NCI-H226 (cell line): ENCODE measurements at places on chromosomes 6 and 20.

- no peak for DNase-seq
These were observed 3.8 kb downstream of the HSP90AB1 start for GRCh38 chr6:44250718-44251123.

DNA sequence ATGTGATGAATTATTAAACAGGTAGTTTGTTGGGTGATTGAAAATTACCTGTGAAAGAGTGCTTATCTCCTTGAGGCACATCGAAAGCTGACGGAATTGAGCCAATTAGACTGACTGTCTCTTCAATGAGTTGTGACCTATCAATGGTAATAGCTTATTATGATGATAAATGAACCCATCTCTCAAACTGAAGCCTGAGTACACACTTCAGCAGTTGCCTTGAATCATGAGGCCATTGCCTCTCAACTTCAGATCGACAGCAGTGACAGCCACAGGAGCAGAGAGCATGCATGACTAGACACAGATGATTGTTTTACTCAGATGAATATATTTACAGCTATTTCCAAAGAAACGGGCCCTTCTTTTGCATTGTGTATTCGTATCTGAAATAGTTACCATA is 323.9 kb downstream of the LAMA2 start:
- DNase-seq, result no peak

- no peak for DNase-seq
These were observed 36.1 kb downstream of the NCR2 start for GRCh38 chr6:41371461-41371991.

DNA sequence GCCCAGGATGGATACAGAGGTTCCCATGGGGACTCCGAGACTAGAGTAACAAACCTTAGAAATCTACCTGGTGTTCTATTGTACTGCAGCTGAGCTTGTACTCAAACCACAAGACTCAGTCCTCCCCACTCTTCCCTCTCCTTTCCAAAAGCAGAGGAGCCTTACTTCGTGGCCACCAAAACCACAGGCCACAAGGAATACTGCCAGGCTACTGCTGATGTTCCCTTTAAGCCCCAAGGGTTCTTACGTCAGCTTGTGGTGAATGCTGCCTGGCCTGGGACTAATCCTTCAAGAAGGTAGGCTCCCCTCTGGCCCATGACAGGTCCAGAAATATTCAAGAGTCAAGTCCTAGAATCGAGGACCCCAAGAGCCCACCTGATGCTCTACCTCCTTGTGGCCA is 10.5 kb upstream of the DEFB128 start:
- DNase-seq, result no peak

DNA sequence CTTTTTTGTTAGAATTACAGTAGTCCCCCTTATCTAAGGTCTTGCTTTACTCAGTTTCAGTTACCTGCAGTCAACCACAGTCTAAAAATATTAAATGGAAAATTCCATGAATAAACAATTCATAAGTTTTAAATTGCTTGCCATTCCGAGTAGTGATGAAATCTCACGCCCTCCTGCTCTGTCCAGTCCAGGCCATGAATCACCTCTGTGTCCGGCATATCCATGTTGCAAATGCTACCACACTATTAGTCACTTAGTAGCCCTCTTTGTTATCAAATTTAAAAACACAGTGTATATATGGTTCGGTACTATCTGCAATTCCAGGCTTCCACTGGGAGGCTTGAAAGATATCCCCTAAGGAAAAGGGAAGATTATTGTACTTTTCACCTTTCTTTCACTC is 164.6 kb upstream of the FAM83B start:
- peak; percentile 87 for DNase-seq

DNA sequence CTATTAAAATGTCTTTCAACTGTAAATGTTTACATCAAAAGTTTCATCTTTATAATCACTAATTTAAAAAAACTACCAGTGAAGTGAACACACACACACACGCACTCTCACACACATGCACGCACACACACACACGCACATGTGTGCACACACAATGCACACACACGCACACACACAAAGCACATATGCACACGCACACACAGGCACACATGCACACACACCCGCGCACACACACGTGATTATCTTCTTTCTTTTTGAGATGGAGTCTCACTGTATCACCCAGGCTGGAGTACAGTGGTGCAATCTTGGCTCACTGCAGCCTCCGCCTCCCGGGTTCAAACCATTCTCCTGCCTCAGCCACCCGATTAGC is 80.0 kb upstream of the FRMD1 start:
- no peak for DNase-seq

GRCh38 chr6:134701301-134701700 is 248.6 kb downstream of the ALDH8A1 start:
- DNase-seq, result no peak

DNA sequence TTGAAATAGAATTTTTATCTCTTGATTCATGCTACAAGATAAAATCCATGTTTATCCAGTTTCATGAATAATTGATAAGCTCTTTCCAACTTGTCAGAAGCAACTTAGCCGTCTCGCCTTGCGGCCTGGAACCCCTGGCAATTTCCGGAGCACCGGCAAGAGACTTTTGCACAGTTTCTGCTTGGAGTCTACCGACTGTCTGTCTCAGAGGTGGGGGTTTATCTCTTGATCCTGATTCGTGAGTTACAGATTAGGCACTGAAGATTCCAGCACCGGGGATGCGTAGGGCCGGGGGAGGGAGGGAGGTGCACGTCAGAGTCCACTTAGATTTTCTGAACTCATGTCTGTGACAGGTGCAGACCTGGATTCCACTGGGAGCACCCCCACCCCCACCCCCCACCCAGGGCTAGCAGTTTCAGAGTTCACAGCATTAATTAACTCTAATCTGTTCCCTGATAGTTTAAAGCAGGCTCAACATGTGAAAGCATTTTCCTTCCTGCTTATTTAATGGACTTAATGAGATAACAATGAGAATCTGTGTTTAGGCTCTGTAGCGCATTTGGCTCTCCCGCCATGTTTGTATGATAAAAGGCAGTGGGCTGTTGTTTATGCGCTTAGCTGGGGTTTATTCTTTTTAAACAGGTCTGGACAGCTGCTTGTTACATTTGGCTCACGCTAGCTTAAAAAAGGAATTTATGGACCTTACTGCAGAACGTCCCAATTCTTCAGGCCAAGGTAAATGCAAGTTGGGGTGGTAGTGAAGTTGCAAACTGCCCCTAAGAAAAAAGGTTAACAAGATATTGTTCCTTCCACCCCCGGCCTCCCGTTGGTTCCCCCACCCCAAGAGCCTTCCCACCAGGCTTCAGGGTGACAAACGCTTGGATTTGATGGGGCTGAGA is 8.1 kb upstream of the APCDD1L start:
- DNase-seq, result peak; percentile 82

- DNase-seq, result no peak
These were observed 96.8 kb downstream of the CDH26 start for GRCh38 chr20:60054716-60055634.

- no peak for DNase-seq
These were observed 174.2 kb upstream of the ECI2 start for GRCh38 chr6:4309540-4309939.

- DNase-seq, result no peak
These were observed 66.9 kb downstream of the COL19A1 start for GRCh38 chr6:69933239-69933638.

DNA sequence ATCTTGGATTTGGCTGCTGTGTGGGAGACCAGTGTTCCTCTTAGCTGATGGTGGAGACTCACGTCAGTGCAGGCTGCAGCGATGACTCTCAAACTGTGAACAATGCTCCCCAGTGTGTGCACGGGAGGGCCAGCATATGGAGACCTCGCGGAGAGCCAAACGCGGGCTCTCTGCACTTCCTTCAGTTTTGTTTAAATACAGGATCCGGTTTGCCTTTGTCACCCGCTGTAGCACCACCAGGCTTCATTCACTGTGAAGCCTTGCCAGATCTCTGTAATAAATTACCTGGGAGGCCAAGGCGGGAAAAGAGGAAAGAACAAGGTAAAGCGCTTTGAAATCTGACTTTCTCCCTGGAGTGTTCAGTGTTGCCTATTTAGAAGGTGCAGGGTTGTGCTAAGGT is 30.7 kb upstream of the TMEM14A start:
- DNase-seq, result no peak

GRCh38 chr6:151679081-151679480 is 128.4 kb upstream of the ESR1 start:
- no peak for DNase-seq

DNA sequence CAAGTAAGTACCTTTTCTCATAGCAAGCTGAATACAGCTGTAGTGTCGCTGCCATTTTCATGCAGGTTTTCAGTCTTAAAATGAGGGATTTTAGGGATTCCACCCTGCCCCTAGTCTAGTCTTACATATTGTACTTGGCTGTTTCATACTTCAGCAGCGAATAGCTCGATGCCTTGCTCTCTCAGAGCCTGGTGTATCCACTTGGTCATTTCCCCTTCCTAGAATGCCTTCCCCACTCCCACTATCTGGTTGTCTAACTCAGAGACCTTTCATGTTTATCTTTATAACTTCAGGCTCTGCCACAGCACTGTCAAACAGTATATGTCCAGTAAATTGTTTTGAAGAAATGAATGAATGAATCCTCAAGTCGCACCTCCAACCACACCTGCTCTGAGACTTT is 21.1 kb upstream of the IPCEF1 start:
- no peak for DNase-seq

GRCh38 chr6:75526502-75527127 is 33.0 kb upstream of the FILIP1 start:
- peak; percentile 36 for DNase-seq

DNA sequence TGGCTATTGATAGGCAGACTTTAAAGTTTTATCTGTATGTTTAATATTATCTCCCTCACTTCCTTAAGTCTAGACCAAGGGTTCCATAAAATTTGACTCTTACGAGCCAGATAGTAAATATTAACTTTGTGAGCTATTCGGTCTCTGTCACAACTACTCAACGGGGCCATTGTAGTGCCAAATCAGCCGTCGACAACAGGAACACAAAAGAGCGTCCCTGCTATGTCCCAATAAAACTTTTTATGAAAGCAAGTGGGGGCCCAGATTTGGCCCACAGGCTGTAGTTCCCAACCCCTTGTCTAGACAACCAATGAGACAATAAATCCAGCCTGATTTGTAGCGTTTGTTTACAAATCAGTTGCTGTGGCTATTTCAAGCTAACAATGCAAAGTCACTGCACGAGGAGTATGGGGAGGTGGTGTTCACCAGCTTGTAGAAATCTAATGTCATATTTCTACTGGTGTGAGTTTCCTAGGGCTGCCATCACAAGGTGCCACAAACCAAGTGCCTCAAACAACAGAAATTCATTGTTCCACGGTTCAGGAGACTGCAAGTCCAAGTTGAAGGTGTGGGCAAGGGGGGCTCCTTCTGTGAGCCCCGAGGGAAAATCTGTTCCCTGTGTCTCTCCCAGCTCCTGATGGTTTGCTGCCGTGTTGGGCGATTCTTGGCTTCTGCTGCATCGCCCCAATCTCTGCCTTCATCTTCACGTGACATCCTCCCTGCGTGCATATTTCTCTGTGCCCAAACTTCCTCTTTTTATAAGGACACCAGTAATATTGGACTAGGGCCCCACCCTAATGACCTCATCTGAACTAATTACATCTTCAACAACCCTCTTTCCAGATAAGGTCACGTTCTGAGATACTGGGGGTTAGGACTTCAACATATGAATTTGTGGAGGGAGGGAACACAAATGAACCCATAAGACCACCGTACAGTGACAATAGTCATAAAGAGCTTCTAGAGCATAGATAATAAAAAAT is 356.0 kb upstream of the JARID2 start:
- DNase-seq, result no peak

DNA sequence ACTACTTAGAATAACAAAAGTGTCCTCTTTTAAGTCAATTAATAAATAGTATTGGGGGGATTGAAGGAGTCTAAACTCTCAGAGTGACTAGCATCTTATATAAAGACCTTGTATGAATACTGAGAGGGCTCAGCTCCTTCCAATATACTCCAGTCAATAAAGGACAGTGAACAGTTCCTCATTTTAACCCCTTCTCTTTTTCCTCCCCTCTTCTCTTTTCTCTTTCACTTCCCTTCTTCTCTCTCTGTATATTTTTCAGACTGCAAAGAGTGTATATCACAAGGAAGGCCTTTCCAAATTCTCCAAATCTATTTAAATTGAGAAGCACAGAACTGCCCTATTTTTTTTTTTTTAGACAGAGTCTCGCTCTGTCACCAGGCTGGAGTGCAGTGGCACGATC is 99.5 kb downstream of the CD164 start:
- no peak for DNase-seq

GRCh38 chr6:7617801-7618764 is 28.1 kb downstream of the SNRNP48 start:
- DNase-seq, result peak; percentile 11

- no peak for DNase-seq
These were observed 532.3 kb downstream of the MAFB start for GRCh38 chr20:40156600-40157317.

- peak; percentile 92 for DNase-seq
These were observed 202.7 kb upstream of the MARCKS start for GRCh38 chr6:113654396-113654795.

DNA sequence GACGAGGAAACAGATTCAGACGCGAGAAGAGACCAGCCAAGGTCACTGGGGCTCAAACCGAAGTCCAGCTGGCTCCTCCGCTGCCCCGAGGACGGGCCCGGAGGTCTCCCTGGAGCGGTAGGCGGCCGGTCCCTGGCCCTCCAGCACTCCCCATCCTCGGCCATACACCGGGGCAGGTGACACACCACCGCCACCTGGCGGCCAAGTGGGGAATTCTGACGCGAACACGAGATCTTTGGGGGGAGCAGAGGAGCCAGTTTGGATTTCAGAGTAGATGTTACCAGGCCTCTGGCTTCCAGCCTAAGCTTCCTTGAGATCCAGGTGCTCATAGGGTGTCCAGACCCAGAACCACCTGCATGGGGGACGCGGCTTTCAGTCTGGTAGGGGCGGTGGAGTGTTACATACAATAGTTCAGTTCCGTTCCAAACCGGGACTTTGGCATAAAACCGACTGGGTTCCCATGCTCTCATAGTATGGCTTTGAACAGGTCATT is 16.1 kb downstream of the BPIFB1 start:
- peak; percentile 20 for DNase-seq

DNA sequence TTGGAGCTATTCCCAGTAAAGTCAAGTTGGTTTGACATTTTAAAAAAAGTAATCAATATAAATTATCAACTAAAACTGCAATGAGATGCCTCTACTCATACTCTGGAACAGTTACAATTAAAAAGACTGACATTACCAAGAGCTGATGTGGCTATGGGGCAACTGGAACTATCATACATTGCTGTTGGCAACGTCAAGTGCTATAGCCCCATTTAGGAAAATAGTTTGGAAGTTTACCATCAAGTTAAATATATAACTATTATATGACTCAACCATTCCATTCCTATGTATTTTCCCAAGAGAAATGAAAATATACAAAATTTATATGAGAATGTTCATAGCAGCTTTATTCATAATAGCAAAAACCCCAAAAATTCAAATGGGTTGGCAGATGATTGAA is 111.4 kb upstream of the HDGFL1 start:
- DNase-seq, result no peak

DNA sequence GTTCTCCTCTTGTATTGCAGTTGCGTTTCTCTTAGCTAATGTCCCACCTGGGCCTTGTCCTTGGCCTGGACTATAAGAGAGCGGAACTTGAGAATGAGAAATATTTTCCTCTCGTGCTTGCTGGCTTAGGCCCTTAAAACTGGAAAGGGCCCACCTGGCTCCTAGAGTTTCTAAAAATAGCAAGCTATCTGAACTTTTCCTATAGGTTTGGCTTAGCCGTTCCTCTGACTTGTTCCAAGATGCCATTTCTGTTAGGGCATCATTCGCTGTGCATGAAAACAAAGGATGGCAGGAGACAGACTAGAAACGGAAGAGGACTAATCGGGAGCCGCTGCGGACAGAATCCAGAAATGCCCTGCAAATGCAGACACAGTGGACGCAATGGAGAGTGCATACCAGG is 4.5 kb downstream of the RIPOR3 start:
- DNase-seq, result no peak

GRCh38 chr6:109484122-109484521 is 1.1 kb upstream of the ZBTB24 start:
- no peak for DNase-seq
